ENCODE measurements at places on chromosomes 5 and 9. TPM values are rescaled to one million over a fixed set of nuclear protein-coding genes. Genes with fewer than 3 reads are reported as not detected.

PLGRKT gene
- total RNA-seq: 45.7 TPM

PCDHB9 gene
- total RNA-seq: 6.8 TPM

N4BP3 gene
- 4.8 TPM for total RNA-seq

C9orf153 gene
- not detected for total RNA-seq

IL3 gene
- total RNA-seq: not detected

SPINK7 gene
- total RNA-seq: not detected

SLC1A1 gene
- total RNA-seq: 0.57 TPM

PCDHA10 gene
- total RNA-seq: 0.05 TPM

UHRF2 gene
- 126 TPM for total RNA-seq

HNRNPK gene
- total RNA-seq: 592 TPM

SAPCD2 gene
- total RNA-seq: 1.9 TPM

C9orf50 gene
- total RNA-seq: not detected

GAS1 gene
- total RNA-seq: 190 TPM

DNAH5 gene
- 0.57 TPM for total RNA-seq

C9 gene
- total RNA-seq: not detected

SLC6A3 gene
- total RNA-seq: not detected

SNCB gene
- total RNA-seq: 0.16 TPM

SFXN1 gene
- total RNA-seq: 30.7 TPM

CTXN3 gene
- total RNA-seq: not detected

PCDHGB3 gene
- total RNA-seq: 1.8 TPM

RANBP17 gene
- total RNA-seq: 0.42 TPM

SNX24 gene
- 15.7 TPM for total RNA-seq

MYMK gene
- 441 TPM for total RNA-seq

FOXI1 gene
- not detected for total RNA-seq

PNPLA7 gene
- total RNA-seq: 1.3 TPM

ORM2 gene
- not detected for total RNA-seq

CTNNAL1 gene
- 45.6 TPM for total RNA-seq

CLINT1 gene
- 69.9 TPM for total RNA-seq

SOX30 gene
- 0.47 TPM for total RNA-seq

PCDHGB2 gene
- 14.0 TPM for total RNA-seq

BARX1 gene
- total RNA-seq: not detected

HK3 gene
- not detected for total RNA-seq

SPINK13 gene
- total RNA-seq: not detected

SLC35D2 gene
- total RNA-seq: 14.5 TPM

HMMR gene
- total RNA-seq: 1.4 TPM

DMRT3 gene
- total RNA-seq: not detected

OMD gene
- not detected for total RNA-seq

BNC2 gene
- total RNA-seq: 32.4 TPM

SLC34A1 gene
- total RNA-seq: not detected

FGD3 gene
- total RNA-seq: 0.86 TPM

PCDHA8 gene
- total RNA-seq: not detected

PCDHB12 gene
- 5.4 TPM for total RNA-seq

SPATA31C1 gene
- not detected for total RNA-seq

DND1 gene
- 0.52 TPM for total RNA-seq

ZNF354C gene
- 3.0 TPM for total RNA-seq

TEX48 gene
- total RNA-seq: not detected

CDC20B gene
- not detected for total RNA-seq

TSSK1B gene
- not detected for total RNA-seq

SERF1B gene
- total RNA-seq: 30.0 TPM

MUSK gene
- 124 TPM for total RNA-seq

ADRB2 gene
- 5.1 TPM for total RNA-seq

CFAP77 gene
- not detected for total RNA-seq

GABRA6 gene
- total RNA-seq: not detected

ALDH1A1 gene
- 199 TPM for total RNA-seq

Measured in myocyte (in vitro differentiated cells).